CD4-positive, alpha-beta T cell treated with Interleukin-15 for 1 hour (primary cell): ENCODE measurements at places on chromosomes 7 and 10.

- DNase-seq, result peak; percentile 4
Measured at GRCh38 chr10:5556576-5556975, 31.8 kb downstream of the CALML3 start.

GRCh38 chr7:127391591-127392181 is 822 bp downstream of the ZNF800 start:
- peak; percentile 46 for DNase-seq

- no peak for DNase-seq
Measured at GRCh38 chr7:1814089-1814811, 144.2 kb downstream of the ELFN1 start.

DNA sequence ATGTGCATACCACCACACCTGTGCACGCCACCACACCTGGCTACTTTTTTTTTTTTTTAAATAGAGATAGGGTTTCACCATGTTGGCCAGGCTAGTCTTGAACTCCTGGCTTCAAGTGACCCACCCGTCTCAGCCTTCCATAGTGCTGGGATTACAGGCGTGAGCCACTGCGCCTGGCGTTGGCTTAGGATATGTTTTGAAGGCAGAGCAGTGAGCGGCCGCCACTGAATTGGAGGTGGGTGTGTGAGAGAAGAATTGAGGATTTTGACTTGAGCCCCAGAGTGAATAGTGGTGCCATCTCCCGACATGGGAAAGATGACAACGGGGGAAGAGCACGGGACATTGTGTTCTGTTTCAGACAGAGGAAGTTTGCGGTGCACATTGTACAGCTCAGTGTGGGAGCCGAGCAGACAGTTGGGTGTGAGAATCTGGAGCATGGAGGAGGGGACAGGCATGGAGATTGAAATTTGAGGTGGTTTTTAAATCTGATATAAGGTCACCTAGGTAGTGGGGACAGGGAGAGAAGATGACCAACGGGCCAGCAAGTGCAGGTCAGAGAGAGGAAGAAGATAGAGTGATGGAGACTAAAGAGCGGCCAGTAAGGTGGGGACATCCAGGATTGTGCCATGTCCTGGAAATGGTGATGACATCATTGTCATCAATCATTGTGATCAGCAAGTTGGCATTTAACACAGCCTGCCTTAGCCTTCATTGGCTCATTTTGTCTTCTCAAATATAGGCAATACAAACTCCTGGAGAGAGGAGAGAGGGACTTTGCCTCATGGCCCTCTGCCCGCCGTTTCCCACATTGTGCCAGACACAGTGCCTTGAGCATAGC is 35.8 kb downstream of the VWA2 start:
- no peak for DNase-seq

- no peak for DNase-seq
Measured at GRCh38 chr7:65798111-65799075, 74.5 kb upstream of the VKORC1L1 start.

DNA sequence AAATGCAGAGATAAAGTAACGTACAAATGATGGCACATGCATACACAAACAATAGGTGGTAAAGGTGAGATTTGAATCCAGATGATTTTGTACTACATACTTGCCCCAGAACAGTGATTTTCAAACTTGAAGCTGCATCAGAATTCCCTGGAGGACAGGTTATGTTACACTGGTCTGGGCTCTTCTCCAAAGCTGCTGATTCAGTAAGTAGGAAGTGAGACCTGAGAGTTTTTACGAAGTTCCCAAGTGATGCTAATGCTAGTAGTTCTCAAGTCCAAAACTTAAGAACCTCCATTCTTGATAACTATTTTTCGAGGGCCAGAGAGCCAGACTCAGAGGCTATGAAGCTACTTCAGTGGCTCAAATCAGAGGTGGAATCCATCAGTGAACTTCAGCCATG is 159.0 kb upstream of the POM121L12 start:
- no peak for DNase-seq

DNA sequence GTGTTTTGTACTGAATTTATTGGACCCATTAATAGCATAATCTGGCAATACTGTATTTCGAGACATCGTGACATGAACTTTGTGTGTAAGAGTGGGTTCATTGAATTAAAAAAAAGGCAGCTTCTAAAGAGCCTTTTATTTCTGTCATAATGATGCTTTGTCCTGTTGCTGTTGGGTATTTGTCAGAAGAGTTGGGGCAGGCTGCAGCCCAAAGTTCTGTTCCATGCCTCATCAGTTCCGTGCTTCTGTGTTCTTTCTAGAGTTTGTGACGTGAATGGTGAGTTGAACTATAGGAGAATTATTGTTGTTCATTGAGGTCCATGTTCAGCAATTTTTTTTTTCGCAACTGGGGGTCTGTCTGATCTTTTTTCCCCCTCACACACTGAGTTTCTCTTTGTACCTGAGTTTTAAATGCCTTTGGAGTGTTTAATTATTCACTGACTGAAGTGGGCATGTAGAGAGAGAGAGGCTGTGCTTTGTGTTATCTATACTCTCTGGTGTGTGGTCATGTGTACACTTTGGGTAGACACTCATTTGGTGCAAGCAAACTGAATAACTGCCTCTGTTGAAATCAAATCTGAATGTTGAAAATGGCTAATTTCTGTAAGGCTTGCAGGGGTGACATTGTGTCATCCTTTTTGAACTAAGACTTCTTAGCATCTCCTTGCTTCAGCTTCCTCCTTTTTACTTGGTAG is 69.8 kb downstream of the ADD3 start:
- no peak for DNase-seq

DNA sequence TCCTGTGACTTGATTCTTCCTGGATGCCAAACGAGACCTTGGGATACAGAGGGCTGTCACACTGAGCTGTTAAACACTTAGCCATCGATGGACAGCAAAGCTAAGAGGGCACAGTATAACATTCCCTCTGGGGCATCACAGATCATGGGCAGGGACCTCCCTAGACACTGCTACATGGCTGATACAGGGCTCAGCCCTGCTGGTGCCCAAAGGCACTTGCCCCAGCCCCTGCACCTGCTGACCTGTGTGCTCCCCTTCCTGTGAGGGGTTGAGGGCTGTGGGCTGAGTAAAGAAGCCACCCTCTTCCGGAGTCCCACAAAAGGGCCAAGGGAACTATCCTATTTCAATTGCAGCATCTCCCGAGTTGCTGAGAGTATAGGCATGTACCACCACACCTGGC is 337.9 kb downstream of the EXOC4 start:
- DNase-seq, result no peak

DNA sequence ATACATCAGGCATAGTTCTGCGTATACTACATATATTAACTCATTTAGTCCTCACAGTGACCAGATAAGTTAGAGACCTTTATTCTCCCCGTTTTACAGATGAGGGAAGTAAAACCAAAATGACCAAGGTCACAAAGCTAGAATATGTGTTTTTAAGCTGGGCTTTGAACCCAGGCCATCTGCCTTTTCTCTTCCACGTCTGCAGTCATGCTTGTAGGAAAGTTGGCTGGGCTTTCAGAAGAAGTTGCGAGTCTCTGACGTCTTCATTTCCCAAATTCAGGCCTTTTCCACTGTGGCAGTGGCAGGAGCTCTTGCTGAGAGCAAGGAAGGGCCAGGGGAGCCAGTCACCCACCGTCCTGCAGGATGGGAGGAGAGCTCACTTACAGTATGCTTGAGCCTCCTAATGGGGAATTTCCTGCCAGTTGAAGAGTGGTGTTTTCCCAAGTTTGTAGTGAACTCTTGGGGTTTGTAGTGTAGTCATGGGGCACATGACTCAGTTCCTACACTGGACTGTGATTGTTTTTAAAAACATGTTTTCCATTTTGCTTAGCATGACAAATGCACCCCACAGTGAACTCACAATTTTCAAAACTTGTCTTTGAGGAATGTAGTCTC is 34.2 kb downstream of the CYP17A1 start:
- peak; percentile 53 for DNase-seq

- no peak for DNase-seq
Measured at GRCh38 chr7:111223802-111224253, 132.9 kb downstream of the LRRN3 start.

GRCh38 chr7:29135846-29136245 is 10.5 kb downstream of the CPVL start:
- no peak for DNase-seq

GRCh38 chr7:51251290-51251689 is 65.3 kb downstream of the COBL start:
- no peak for DNase-seq
